ENCODE measurements at places on chromosomes 1 and 21. TPM values are rescaled to one million over a fixed set of nuclear protein-coding genes. Genes with fewer than 3 reads are reported as not detected.

Gene DIRAS3
- total RNA-seq = not detected

Gene SLC22A15
- total RNA-seq = 2.3 TPM

Gene DSCAM
- total RNA-seq = not detected

Gene PTPN22
- total RNA-seq = 40.8 TPM
